Left colon (tissue), 2 donors: ENCODE measurements at places on chromosomes 5 and 9. TPM values are rescaled to one million over a fixed set of nuclear protein-coding genes. Genes with fewer than 3 reads are reported as not detected.

DNA sequence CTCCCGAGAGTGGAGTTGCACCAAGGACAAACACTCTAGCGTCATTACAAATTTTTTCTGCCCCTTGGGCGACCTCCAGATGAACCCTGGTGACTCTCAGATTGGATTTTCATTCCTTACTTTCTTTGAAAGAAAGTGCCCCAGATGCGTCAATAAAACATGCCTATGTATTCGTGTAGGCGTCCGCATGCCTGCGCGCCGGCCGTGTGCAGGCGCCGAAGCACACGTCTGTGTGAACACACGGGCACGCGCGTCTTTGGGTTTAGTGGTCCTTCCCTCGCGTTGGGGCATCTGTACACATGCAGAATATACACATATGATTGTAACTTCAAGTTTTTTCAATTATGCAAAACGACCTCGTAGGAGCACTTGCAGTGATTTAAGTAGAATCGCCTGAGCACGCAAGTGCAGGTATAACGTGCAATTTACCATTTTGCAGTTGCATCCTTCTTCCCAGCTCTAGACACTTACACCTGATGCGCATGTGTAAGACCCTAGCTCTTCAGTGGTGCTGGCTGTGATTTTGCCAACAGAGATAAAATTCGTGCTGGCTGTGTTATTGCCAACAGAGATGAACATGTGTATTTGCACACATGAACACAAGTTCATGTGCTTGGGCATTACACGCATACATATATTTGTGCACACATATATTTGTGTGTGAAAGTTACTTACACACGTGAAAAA, 1.9 kb upstream of the LHX2 start:
- no peak for DNase-seq

DNA sequence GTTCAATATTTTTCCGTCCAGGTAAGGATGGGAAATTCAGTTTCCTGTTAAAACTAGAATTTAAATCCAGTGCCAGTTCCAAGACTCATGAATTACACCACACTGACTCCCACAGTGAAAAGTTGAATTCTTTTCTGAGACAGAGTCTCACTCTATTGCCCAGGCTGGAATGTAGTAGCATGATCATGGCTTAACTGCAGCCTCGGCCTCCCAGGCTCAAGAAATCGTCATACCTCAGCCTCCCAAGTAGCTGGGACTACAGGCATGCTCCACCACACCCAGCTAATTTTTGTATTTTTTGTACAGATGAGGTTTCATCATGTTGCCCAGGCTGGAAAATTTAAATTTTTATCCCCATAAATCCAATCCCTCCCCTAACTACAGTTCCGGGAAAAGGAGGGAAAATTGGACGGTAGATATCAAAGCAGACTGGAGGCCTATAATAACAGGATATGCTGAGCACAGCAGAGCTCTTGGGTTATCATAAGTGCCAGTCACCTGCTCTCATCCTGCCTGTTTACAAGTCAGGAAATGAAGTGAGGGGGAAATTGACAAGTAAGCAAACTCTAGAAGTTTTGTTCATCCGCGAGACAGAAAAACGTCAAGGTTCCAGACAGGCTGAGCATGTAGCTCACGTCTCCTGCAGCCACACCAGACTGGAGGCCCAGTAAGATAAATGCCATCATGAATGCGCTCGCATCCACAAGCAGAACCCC, 105.7 kb downstream of the UGCG start:
- no peak for DNase-seq

DNA sequence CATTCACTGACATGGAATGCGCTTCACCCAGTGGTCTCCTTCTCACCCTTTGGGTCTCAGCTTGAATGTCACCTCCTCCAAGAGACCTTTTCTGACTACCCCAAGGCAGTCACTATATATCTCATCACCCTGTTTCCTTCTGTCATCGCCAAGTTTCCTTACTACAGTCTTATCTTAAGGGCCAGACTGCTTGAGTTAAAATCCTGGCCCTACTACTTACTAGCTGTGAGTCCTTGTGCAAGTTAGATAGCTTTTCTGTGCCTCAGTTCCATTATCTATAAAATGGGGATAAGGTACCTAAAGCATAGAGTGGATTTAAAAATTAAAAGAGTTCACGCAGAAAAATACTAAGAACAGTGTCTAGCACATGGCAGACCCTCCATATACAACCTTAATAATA, 132.4 kb downstream of the GABBR2 start:
- no peak for DNase-seq

DNA sequence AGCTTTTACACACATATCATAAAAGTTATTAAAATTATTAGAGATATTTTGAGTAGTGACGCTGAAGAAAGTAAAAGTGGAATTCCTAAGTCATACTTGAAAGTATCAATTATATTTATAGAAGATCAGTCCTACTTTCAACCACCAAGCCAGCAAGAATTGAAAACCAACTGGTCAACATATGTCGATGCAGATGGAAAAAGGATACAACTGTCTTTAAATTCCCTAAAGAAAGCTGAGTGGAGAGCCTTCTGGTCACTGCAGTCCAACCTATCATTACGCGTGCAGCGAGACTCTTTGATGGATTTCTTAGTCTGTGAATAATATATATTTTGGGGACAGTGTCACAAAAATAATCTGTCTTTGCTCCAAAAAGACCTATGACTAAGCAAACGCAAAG, 15.3 kb downstream of the MEF2C start:
- DNase-seq, result no peak

DNA sequence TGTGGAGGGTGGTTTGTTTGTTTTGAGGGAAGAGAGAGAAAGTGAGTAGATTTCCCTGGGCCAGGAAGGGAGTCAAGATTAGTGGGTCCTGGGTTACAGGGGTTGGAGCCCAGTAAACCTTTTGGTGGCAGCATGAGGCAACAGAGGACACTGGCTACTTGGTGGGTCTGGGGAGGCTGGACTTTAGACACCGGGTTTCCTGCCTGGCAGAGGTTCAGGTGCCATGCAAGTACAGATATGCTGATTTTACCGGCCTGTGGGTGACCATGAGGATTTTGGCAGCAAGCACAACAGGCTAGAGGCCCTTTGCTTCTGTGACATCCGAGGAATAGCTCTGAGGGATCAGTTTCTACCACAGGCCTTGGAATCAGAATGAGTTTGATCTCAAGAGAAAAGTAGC, 18.9 kb downstream of the MAST4 start:
- no peak for DNase-seq

DNA sequence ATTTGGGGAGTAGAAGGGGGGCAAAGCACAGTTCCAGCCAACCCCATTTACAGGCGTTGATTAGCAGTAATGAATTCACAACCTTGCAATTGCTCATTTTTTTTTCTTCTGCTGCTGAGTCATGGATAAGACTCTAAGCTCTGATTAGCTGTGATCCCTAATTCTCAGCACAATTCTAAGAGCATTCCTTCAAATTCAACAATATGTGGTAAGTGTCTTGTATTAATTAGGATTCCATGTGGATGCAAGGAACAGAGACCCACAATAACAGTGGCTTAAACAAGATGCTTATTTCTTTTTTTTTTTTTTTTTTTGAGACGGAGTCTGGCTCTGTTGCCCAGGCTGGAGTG, 133.4 kb downstream of the PALM2AKAP2 start:
- DNase-seq, result no peak

GRCh38 chr5:142253938-142254337, 70.9 kb downstream of the SPRY4 start:
- no peak for DNase-seq

DNA sequence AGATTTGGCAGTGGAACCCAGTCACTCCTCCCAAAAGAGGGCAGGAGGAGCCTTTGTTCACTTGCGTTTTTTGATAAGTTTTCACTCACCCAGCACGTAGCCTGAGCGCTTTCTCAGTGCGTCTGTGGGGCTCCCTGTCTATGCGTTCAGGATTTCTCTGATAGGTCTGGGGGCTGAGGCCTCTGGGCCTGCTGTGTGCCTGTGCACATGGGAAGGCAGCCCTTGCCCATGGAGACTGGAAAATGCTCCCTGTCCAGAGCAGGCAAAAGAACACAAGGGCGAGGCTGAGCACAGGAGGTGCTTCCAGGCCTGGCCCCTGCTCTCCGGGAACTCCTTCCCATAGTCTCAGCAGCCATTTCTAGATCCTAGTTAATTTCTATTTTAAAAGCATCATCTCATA, 249.9 kb downstream of the FSTL4 start:
- DNase-seq, result no peak

DNA sequence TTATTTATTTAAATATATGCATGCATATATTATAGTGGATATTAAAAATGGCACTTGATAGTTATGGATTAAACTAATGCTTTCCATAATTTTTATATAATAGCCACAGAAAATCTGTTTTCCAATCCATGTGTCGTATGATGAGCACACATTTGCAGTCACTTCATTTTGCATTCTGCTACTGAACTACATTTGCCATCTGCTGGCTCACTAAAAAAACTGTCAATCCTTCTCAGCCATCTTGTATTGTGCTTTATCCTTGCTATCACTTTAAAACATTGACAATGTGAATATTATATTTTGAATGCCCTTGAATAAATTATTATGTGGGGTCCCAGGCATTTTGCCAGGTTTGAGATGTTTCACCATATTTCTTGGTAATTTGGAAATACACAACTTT, 586.6 kb downstream of the DNAH5 start:
- no peak for DNase-seq

COL23A1 gene
- 0.73 TPM for total RNA-seq

MYMK gene
- total RNA-seq, result not detected

CDH18 gene
- not detected for total RNA-seq

GRM6 gene
- total RNA-seq, result not detected

ZNF883 gene
- total RNA-seq, result 0.43 TPM
